ENCODE measurements at places on chromosomes 3 and 15.

DNA sequence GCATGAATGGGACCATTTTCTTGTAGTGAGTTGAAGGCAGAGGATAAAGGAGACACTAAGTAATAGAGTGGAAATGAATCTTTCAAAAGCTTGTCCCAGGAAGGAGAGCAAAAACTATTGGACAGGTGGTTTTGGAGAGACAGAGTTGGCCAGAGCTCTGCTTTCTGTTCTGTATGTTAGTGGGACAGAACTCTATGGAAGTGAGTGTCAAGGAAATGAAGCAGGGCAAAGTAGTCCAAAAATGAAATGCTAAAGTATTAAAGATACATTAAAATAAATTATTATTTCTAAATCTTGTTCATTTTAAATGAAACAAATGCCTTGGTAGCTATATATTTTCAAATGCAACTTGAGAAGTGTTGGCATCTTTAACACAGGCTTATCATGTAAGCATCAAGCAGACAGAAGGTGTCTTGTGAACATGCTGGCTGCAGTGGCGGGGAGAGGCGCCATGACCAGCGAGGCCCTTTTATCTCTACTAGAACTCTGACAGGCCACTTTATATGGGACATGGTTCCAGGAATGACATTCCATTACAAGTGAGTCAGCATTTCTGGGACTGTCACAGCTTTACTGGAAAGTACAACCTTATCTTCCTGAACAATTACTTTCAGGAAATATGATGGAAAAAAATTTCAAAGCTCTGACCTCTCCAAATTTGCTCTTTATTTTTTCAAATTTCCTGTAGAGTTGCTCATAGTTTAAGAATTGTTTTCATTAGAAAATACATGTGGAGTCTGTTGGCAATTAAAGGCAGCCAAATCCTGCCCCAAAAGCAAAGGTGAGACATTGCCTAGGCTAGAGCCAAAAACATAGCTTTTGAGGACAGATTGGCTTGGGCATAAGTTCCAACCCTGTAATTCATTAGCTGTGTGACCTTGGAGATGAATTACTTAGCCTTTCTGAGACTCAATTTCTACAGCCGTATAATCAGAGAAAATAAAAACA, 106.5 kb downstream of the ECT2 start:
- DNase-seq = no peak

- no peak for DNase-seq
Observed at GRCh38 chr15:89067751-89068150, 20.5 kb upstream of the ABHD2 start.

- no peak for DNase-seq
Observed at GRCh38 chr3:52228751-52229291, 3.4 kb upstream of the TLR9 start.

DNA sequence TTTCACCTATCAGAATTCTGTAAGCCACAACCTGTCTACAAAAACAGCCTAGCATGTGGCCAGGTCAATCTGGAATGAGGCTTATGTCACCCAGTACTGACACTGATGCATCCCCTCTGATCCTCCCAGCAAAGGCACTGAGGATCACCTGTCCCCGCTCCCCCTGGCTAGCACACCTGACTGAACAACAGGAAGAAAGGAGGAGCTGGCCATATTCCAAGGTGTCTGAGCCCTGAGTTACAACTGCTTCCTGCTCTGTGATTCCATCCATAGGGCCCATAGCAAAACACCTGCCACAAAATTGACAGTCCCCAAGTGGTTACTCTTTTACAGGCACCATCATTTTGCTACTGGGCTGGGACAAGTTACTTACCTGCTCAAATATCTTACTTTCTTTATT, 555.5 kb upstream of the CFAP20DC start:
- DNase-seq = peak; percentile 75

GRCh38 chr15:64530918-64531317, 70.5 kb downstream of the ZNF609 start:
- no peak for DNase-seq

GRCh38 chr3:96657710-96658109, 156.7 kb upstream of the EPHA6 start:
- no peak for DNase-seq

GRCh38 chr3:129626744-129627349, 20.4 kb upstream of the PLXND1 start:
- no peak for DNase-seq

- no peak for DNase-seq
Observed at GRCh38 chr15:73763931-73764330, 10.8 kb upstream of the INSYN1 start.

DNA sequence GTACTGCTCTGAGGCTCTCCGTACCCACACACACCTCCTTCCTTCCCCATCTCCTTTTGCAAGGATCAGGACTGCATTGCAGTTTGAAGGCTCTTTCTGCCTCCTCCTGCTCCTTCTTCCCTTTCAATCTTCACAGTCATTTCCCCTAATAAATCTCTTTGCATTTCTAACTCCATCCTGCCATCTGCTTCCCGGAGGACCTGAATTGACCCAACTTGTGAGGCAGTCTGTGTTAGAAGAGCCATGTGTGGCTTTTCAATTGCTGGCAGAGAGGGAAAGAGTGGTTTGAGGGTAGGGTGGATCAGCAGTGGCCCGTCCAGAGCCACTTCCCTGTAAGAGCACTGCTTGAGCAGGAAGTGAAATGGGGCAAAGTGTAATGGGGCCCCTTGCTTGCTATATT, 35.8 kb downstream of the ANAPC13 start:
- no peak for DNase-seq

- DNase-seq = no peak
Observed at GRCh38 chr3:43217206-43217605, 69.1 kb upstream of the SNRK start.

- no peak for DNase-seq
Observed at GRCh38 chr3:67598814-67599556, 55.4 kb downstream of the SUCLG2 start.

GRCh38 chr15:39502082-39502447, 78.8 kb upstream of the THBS1 start:
- DNase-seq = no peak

DNA sequence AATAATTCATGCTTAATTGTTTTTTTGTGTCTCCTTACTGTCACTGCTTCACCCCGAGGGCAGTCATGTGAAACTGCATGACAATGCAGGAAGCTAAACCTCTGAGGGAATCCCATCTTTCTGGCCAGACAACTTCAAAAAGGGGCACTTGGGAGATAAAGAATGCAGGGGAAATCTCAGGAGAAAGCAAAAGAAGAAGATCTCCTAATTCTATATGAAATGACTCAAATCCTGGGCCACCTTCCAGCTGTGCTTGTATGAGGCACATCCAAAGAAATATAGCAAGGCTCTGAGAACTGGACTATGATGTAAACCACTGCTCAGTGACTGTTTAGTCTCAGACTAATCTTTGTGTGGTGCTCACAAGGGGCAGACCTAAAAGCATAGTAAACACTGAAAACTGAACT, 22.6 kb upstream of the UMPS start:
- no peak for DNase-seq

DNA sequence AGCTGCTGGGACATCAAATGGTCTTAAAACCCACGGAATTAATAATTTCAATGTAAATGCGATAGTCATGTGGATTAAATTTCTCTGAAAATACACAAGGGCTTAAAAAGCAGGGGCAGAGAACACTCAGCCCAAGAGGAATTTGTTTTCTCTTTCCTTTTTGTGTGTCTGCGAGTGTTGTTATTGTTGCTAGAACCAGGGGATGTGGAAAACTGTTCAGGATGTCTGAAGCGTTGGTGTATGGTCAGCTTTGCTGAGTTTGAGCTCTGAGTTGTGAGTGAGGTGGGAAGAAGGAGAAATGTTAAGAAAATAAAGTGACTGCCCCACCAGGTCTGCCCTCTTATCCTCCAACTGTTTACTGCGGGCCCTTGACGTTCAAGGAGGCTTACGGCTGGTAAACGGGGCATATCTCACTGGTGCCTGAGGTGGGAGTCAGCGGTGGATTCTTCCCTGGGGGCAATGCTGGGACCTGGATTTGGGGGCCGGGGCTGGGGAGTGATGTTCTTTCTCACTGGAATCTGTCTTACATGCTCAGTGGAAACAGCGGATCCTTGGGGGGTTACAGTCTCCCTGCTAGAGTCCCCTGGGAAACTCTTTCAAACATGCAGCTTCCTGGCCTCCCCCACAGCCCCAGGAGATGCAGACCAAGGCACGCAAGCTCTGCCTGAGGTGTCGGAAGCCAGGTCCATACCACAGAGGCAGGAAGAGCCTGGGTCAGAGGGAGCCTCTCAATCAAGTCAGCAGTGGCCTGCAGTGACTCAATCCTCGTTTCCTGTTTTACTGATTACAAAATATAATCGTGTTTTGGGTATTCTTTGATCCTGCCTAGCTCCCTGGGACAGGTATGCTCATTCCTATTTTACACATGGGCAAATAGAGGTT, 41.8 kb downstream of the ITGA11 start:
- DNase-seq = no peak

DNA sequence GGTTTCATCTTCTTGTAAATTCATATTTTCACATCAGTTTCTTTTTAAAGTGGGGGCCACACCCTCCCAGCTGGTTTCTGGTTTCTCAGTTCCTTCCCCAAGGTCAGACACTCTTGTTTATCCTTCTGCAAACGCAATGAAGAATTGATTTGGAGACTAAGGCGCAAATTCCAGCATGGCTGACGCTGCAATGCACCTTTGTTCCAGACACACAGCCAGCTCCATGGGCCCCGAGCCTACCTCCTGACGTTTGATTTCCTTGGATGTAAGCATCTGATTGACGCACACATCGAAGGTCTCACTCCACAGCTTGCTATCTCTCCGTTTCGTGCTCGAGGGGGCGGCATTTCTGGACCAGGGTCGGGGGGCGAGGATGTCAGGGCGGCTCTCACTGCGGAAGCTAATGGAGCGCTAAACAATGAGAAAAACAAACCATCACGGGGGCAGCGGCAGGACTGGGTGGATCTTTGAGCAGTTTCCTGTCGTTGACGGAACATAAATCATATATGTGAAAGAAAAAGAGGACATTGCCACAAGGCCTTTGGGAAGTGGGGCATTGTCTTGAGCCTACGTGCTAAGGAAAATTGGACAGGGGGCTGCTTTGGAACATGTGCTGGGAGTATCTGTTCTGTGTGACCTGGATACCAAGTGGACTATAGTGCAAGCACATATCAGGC, 46.9 kb downstream of the ARHGEF3 start:
- DNase-seq = no peak

- no peak for DNase-seq
Observed at GRCh38 chr3:38114052-38114874, 22.7 kb downstream of the ACAA1 start.

- DNase-seq = no peak
Observed at GRCh38 chr3:35045118-35045517, 594.2 kb upstream of the ARPP21 start.

DNA sequence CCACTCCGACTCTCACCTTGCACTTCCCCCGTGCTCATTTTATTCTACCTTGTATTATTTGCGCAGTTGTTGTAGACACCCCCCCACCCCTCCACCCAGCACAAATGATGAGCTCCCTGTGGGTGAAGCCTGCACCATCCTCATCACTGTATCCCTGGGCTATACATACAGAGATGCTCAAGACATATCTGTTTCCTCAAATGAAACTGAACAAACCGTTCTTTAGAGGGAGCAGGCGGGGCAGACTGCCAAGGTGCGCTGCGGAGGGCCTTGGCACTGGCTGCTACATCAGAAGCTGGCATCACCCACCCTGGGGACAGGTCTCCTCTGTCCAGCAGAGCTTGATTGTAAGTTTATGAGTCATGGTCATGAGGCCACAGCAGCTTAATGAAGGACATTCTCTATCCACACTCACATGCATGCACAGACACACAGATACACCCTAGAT, 29.0 kb downstream of the ADCY5 start:
- DNase-seq = no peak

DNA sequence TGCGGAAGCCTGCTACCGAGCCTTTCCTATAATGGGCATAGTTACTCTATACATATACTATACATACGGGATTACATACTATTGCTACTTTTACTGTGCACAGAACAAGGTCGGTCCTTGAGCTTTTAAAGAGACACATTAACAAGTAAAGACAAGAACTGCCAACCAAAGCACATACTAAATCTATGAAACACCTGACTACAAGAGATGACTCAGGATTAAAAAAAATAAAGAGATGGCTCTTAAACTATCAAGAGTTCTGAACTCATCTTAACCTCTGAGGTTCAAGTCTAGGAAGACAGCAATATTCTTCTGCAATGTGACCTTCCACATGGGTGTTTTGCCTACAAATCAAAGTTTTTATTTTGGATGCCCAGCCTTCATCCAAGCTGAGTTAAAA, 106.8 kb downstream of the TNIK start:
- DNase-seq = no peak

GRCh38 chr15:42144841-42145375, 11.5 kb downstream of the PLA2G4F start:
- no peak for DNase-seq

- no peak for DNase-seq
Observed at GRCh38 chr3:134312072-134312872, 61.6 kb upstream of the RYK start.

GRCh38 chr3:67641451-67641850, 13.0 kb downstream of the SUCLG2 start:
- DNase-seq = no peak

DNA sequence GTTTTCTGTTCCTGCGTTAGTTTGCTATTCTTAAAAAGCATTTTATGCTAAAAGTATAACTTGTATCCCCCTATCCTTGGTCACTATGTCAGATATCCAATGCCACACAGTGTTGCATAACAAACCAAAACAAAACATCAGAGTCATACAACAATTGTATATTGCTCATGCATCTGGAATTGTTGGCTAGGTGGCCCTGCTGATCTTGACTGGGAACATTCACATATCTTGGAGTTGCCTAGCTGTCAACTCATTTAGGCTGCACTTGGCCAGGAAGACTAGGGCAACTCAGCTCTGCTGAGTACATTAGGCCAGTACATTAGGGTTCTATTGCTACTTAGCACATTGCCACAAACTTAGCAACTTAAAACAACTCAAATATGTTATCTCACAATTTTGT, 706.5 kb upstream of the UBE2E2 start:
- no peak for DNase-seq

DNA sequence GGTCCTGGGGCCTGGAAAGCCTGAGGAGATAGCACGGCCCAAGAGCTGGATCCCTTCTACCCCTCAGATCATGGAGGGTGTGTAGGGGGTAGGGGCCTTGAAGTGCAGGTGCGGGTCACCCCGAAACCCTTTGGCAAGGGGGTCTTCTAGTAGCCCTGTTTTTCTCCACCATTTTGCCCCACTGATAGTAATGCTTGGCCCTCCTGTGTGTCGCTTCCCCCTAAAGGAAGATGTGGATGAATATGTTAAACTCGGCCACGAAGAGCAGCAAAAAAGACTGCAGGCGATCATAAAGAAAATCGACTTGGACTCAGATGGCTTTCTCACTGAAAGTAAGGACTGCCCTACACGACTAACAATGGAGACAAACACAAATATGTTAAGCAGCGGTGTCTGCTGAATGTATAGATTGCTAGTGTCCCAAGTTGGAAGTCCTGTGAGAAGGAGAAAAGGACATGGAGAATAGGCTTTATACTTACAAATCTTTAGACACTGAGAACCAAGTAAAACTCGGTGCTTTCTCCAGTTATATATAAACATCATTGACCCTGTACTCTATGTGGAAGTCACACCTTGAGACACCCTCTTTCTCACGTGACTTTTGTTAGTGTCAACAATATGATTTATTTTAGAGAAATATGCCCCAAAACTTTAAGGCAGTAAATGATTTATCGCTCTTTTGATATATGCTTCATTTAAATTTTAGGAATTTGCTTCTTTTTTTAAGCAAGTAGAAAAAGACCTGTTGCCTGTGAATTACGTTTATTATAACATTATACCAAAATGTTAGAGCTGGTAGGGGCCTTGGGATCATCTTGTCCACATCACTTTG, 802 bp downstream of the RCN2 start:
- DNase-seq = no peak

GRCh38 chr3:33186524-33187367, 31.9 kb downstream of the SUSD5 start:
- no peak for DNase-seq

GRCh38 chr3:107344722-107345121, 32.5 kb upstream of the CCDC54 start:
- no peak for DNase-seq

Measured in NCI-H2081 treated with DMSO at 0.1 percent for 48 hours (cell line).